ENCODE measurements at places on chromosomes 12 and 14.

DNA sequence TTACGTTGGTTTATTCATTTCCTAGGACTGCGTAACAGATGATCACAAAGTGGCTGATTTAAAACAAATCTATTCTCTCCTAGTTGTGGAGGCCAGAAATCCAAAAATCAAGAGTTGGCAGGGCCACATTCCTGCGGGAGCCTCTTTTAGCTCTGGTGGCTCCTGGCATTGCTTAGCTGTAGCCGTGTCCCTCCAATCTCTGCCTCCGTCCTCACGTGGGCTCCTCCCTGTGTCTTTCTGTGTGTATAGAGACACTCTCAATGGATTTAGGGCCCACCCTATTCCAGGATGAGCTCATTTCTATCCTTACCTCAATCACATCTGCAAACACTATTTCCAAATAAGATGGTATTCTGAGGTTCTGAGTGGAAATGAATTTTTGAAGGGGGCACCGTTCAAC, 42.5 kb downstream of the KCTD10 start:
- no peak for DNase-seq

DNA sequence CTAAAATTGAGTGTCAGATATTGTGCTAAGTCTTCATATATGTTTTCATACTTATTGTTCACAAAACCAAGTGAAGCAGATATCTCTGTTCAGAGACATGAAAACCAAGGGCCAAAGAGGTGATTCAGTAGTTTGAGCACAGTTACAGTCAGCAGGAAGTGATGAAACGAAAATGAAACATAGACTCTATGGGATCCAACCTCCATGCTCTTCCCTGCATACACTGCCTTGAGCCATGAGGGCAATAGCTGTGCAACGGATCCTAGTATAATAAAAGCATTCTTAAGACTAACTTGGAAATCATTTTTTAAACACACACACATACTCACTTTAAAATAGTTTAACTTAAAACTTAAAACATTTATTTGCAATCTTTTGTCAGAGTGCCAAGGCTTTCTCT, 27.9 kb downstream of the ESR2 start:
- no peak for DNase-seq

DNA sequence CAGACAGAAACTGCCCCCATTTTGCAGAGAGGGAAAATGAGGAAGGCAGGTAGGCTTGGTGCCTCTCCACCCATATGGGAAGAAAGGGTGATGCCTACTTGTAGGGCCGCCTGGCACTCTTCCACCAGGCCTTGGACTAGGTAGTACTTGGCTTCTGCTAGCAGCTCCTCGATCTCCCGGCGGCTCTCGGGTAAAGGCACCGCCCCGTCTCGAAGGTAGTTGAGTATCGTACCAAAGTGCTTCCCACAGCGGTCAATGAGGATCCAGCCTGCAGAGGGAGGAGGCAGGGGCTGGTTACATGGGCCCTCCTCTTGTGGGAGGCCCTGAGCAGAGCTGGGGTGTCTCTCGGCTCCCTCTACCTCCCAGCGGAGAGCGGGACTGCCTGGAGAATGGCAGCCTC, 16.6 kb downstream of the KCTD10 start:
- DNase-seq, result no peak

DNA sequence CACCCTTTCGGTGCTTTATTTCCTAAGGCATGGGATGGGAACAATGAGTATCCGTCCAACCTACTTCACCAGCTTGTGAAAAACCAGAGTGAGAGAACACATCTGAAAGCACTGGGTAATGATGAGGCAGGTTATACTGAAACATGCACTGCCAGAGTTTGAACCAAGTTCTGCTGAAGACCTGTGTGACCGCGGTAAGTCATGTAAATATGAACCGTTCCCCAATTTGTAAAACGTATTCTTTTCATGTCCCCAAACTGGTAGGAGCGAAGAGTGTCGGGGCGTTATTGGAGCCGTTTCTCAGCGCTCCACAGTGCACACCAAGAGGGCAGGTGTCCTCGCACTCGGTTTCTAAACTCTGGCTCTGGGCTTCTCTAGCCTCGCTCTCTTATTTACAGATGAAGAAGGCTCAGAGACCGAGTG, 788 bp upstream of the NGDN start:
- DNase-seq, result no peak

- peak; percentile 23 for DNase-seq
Measured at GRCh38 chr14:69682621-69683263, 71.3 kb downstream of the SUSD6 start.

DNA sequence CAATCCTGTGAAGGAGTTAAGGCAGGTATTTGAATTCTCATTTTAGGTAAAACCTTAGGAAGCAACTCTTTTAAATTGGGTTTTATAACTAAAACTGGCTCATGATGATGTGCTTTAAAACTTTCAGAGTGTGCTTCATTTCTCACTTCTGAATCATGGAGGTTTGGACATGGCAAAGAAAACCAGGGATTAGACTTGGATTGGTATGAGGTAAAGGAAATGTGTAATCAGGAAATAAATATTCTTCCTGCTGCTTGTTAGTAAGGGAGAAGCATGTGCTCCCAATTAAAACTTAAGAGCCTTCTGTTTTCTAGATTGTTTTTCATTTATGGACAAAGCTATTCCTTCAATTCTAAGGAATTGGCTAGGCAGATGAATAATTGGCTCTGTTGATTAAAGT, 57.4 kb downstream of the FBXO33 start:
- no peak for DNase-seq

DNA sequence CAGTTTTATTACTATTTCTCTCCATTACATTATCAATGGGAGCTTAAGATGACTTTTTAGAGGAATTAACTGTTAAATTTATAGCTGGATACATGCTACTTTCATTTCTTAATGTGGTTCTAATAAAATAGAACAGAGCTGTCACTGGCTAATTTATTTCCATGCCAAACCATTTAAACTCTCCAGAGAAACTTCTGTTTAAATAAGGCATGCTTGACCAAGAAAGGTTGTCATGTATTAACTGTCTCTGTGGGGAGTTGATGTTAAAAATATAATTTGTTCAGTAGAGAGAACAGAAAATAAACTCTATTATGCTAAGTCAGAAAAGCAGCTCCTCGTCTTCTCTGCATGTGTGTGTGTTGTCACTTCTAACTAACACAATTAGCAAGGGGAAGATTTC, 447.4 kb downstream of the SLC16A7 start:
- no peak for DNase-seq

DNA sequence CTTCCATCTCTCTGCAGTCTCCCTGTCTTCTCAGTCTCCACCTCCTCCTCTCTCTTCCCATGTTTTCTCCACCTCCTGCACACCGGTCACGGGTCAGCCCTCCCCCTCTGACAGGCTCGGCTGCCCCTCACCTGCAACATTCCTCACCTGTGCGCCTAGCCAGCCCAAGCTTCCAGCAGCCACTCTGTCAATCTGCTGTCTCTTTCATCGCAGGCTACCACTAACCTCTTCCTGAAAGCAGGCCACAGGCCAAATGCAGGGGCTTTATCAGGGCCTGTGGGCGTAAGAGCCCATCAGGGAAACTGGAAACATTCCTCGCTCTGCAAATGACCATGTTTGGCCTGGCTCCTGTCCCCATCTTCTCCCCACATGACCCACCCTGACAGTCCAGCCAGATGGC, 34.5 kb downstream of the CMKLR1 start:
- DNase-seq, result no peak

GRCh38 chr12:98721204-98721702, 76.2 kb downstream of the APAF1 start:
- DNase-seq, result no peak
